Activated CD4-positive, alpha-beta T cell treated with anti-CD3 and anti-CD28 coated beads for 36 hours (primary cell): ENCODE measurements at places on chromosomes 16 and 17.
A peak's percentile ranks its signal among the peaks of the same experiment; 100 is the strongest.

DNA sequence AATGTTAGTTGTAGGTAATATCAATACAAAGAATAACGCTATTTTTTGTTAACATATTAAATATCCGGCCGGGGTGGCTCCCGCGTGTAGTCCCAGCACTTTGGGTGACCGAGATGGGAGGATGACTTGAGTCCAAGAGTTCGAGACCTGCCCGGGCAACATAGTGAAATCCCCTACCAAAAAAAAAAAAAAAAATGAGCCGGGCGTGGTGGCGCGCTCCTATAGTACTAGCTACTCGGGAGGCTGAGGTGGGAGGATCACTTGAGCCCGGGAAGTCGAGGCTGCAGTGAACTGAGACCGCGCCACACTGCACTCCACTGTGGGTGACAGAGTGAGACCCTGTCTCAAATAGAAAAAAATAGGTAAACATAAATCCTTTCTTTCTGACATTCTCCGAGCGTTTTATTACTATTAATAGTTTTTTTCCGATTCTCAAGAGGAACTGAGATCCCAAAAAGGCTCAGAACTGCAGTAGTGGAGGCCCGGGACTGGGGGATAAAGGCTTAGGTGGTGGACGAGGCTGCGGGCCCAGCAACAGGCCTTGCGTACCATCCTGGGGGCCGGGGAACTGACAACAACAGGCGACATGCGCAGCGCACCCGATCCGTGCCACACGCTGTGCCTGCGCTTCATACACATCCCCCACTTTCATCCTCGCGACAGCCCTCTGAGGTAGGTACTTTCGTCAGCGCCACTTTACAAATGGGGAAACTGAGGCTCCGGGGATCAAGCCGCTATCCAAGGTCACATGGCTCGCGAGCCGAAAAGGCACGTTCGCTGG lies 919 bp downstream of the N4BP1 start:
- peak; percentile 71 for DNase-seq

DNA sequence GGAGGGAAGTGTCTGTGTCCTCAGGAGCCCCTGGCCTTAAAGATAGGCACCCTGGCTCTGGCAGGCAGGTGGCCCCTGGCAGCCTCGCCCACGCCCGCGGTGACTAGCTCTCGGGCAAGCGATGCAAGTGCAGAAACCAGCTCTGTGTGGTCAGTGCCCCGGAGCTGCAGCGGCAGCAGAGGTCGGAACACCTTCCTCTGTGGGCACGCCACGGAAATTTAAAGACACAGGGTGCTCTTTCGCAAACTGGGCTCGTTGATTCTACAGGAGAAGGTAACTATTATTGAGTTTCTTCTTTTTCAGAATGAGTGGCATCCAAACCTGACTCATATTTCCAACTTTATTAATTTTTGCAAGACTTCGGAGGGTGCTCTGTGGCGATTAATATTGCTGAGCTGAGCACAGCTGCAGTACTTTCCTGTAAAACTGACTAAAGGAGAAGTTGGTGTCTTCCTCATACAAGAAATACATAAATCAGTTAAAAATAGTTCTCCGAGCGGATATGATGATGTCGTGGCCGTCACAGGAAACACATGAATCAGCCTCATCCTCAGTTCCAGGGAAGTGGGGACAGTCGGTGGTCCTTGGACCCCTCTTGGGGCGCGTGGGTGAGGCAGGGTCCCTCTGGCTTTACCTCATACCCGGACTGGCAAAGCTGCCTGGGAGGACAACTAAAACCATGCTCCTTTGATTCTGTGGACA lies 120.2 kb downstream of the METRNL start:
- DNase-seq: peak; percentile 81

GRCh38 chr16:22262460-22262859 lies 34.7 kb upstream of the POLR3E start:
- DNase-seq: peak; percentile 13

GRCh38 chr17:38320482-38320881 lies 23.3 kb downstream of the GPR179 start:
- no peak for DNase-seq

DNA sequence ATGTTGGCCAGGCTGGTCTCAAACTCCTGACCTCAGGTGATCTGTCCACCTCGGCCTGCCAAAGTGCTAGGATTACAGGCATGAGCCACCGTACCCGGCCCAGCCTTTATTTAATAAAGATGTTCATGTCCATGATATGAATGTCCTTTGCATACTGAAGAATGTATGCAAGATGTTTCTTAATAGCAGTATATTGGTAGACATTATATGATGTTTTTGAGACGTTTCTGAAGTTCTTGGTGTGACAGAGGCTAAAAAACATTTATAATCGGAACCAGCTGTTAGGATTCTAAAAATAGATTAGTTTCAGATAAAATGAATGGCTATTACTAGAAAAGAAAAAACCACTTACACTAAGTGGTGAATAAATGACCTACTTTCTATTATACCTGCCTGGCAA lies 11.8 kb downstream of the PDZD9 start:
- DNase-seq: no peak

- DNase-seq: peak; percentile 40
Measured at GRCh38 chr17:73340093-73340596, 28.3 kb upstream of the CDC42EP4 start.

GRCh38 chr17:32970281-32970680 lies 21.4 kb upstream of the SPACA3 start:
- DNase-seq: no peak

DNA sequence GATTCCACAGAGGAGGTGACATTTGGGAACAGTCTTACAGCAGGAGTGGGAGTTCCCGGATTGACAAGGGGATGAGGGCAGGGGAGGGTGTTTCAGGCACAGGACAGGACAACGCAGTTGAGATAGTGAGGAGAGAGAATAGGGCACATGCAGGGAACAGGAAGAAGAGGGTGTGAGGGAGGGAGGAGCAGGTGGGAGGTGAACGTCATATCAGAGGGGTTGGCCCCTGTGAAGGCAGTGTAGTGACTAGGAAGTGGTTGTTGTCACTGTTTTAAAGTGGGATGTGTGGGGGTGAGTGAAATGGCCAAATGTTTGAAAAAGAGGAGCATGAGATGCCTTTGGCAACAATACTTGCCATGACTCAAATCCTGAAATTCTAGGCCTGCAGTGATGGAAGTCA lies 12.2 kb downstream of the PRKCB start:
- peak; percentile 74 for DNase-seq

DNA sequence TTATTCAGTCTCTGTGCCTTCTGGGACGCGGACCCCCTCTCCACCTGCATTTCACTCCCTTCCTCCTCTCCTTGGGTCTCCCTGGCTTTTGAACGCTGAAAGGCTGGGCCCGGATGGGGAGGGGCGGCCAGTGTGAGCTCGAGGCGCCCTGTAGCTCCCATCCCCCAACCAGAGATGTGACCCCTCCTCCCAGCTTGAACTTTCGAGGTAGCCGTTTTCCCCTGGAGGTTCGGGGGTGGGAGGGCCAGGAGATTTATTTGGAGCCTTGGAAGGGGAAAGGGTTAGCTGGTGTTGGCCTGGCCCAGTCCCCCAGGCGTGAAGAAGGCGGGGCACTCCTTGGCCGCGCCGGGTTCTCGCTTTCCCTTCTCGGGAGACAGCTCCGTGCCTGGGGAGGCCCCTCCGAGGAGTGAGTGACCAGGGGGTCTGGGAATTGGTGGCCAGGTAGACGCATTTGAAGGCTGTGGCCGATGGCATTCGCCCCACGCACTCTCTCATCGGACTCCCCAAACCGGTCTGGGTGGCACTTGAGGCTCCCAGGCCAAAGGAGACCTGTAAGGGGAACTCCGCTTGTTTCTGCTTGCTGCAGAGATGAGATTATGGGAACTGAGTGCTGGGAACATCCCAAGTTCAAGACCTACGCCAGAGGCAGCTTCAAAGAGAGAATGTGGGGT lies 942 bp downstream of the LDAF1 start:
- peak; percentile 39 for DNase-seq

- DNase-seq: no peak
Measured at GRCh38 chr16:81650982-81651562, 128.0 kb upstream of the PLCG2 start.

GRCh38 chr17:42675965-42676423 lies 800 bp downstream of the PLEKHH3 start:
- DNase-seq: peak; percentile 43
